ENCODE measurements at places on chromosomes 11 and 22. TPM values are rescaled to one million over a fixed set of nuclear protein-coding genes. Genes with fewer than 3 reads are reported as not detected.

- H3K36me3 ChIP-seq: peaks cover 6% of the 10 kb centered on the region
- peak overlapping the region; percentile 89 for H3K4me3 ChIP-seq
- peak overlapping the region; percentile 90 for H3K27ac ChIP-seq
- H3K27me3 ChIP-seq: no peaks in the 10 kb centered on the region
- DNase-seq: no peak
These were observed 663 bp upstream of the BUD13 start for GRCh38 chr11:116773203-116774097.

DNA sequence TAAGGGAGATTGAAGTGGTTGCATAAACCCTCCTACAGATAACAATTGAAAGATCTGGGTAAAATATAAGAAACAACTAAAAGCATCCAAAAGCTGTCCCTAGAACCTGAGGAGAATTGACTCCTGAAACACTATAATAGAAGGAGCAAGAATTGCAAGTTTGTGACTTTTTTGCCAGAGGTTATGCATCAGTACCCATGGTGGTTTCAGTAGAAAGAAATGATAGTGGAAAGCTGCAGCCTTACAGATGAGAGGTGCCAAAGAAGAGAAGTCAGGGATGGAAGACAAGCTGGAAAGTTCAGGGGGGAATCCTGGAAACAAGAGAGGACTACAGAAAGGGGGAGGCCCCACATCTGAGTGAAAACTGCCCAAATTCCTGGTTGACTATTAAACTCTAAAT lies 80.7 kb downstream of the PACS1 start:
- H3K4me1 ChIP-seq: no peaks in the 10 kb centered on the region
- H3K4me3 ChIP-seq: no peak overlapping the region
- no peak overlapping the region for H3K27ac ChIP-seq
- H3K27me3 ChIP-seq: no peaks in the 10 kb centered on the region
- DNase-seq: no peak

- H3K36me3 ChIP-seq: no peaks in the 10 kb centered on the region
- H3K4me1 ChIP-seq: no peaks in the 10 kb centered on the region
- no peak for DNase-seq
- H3K4me3 ChIP-seq: no peak overlapping the region
- H3K27ac ChIP-seq: peak overlapping the region; percentile 15
- peaks cover 6% of the 10 kb centered on the region for H3K27me3 ChIP-seq
These were observed 51.4 kb downstream of the JAM3 start for GRCh38 chr11:134120143-134120850.

DNA sequence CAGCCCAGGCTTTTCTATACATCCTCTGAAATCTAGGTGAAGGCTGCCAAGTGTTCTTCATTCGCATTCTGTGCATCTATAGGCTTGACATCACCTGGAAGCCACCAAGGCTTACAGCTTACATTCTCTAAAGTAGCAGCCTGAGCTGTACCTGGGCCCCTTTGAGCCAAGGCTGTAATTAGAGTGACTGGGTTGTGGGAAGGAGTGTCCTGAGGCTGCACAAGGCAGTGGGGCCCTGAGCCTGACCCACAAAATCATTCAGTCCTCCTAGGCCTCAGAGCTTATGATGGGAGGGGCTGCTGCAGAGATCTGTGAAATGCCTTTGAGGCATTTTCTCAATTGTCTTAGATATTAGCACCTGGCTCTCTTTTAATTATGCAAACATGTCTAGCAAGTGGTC lies 33.0 kb upstream of the RDX start:
- no peaks in the 10 kb centered on the region for H3K27me3 ChIP-seq
- H3K4me3 ChIP-seq: no peak overlapping the region
- no peaks in the 10 kb centered on the region for H3K36me3 ChIP-seq
- DNase-seq: no peak
- no peak overlapping the region for H3K27ac ChIP-seq
- H3K4me1 ChIP-seq: no peaks in the 10 kb centered on the region

Gene DGCR6
- 1.7 TPM for total RNA-seq

Gene OSBPL5
- 2.2 TPM for total RNA-seq

Gene SYT9
- total RNA-seq: 12.6 TPM

Gene CD3E
- 1.3 TPM for total RNA-seq

- no peaks in the 10 kb centered on the region for H3K27me3 ChIP-seq
- no peak overlapping the region for H3K4me3 ChIP-seq
- H3K27ac ChIP-seq: no peak overlapping the region
- no peak for DNase-seq
- H3K4me1 ChIP-seq: no peaks in the 10 kb centered on the region
- peaks cover 32% of the 10 kb centered on the region for H3K36me3 ChIP-seq
These were observed 42.1 kb downstream of the PI4KA start for GRCh38 chr22:20816559-20816958.

DNA sequence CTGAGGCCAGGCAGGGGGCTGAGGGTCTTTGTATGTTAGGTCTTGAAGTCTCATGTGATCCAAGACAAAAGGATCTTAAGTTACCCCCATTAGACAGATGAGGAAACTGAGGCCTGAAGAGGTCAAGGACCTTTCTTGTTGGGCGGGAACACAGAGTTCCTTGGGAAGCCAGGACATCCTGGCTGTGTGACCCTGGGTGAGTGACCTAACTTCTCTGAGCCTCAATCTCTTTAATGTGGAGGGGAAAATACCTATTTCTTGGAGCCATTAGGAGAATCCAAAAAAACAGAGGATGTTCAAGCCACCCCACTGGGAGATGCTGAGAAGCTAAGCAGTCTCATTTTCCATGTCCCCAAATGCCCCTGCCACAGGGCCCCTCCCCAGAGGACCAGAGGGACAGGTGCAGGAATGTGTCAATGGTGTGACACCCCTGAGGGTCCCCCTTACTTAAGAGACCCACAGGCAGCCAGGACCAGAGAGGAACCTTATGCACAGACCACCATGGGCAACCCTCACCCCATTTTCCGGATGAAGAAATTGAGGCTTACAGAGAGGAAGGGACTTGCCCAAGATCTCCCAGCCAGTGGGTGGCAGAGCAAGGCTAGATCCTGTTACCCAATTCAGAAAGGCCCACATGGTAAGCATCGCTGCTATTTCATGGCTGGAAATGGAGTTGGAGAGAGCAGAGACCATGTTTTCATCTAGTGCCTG lies 8.0 kb downstream of the RAC2 start:
- no peak overlapping the region for H3K27ac ChIP-seq
- H3K27me3 ChIP-seq: no peaks in the 10 kb centered on the region
- H3K4me3 ChIP-seq: no peak overlapping the region
- DNase-seq: no peak
- H3K36me3 ChIP-seq: no peaks in the 10 kb centered on the region
- H3K4me1 ChIP-seq: no peaks in the 10 kb centered on the region

DNA sequence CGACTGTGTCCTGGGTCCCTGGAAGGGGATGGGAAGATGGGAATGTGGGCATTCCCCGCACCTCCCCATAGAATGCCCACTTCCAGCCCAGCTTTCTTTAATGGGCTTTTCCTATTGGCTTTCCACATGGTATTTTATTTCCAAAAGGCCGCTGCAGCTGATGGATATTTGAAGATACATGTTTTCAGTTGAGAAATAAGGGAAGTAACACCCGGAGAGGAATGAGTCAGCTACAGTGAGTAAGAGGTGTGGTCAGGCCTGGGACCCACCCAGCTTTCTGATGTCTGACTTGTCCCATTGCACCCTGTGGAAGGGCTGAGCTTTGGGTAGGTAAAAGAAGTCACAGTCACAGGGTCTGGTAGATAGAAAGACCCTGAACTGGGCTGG lies 476.9 kb downstream of the MIAT start:
- no peak overlapping the region for H3K27ac ChIP-seq
- no peaks in the 10 kb centered on the region for H3K27me3 ChIP-seq
- no peak for DNase-seq
- no peaks in the 10 kb centered on the region for H3K4me1 ChIP-seq
- H3K36me3 ChIP-seq: no peaks in the 10 kb centered on the region

- no peak for DNase-seq
- no peaks in the 10 kb centered on the region for H3K27me3 ChIP-seq
- H3K4me3 ChIP-seq: no peak overlapping the region
- H3K36me3 ChIP-seq: no peaks in the 10 kb centered on the region
- H3K27ac ChIP-seq: no peak overlapping the region
These were observed 81.9 kb downstream of the UVRAG start for GRCh38 chr11:75896843-75897419.

Gene WNT7B
- total RNA-seq: not detected

GRCh38 chr11:11769362-11769761 lies 72.4 kb upstream of the USP47 start:
- H3K4me3 ChIP-seq: no peak overlapping the region
- H3K4me1 ChIP-seq: no peaks in the 10 kb centered on the region
- DNase-seq: no peak
- H3K36me3 ChIP-seq: no peaks in the 10 kb centered on the region
- no peaks in the 10 kb centered on the region for H3K27me3 ChIP-seq

Gene POU2AF3
- total RNA-seq: 0.43 TPM
